SHP77 (cell line): ENCODE measurements at places on chromosomes 3 and 15.

- DNase-seq: no peak
Measured at GRCh38 chr3:175335229-175335628, 476.1 kb downstream of the NAALADL2 start.

DNA sequence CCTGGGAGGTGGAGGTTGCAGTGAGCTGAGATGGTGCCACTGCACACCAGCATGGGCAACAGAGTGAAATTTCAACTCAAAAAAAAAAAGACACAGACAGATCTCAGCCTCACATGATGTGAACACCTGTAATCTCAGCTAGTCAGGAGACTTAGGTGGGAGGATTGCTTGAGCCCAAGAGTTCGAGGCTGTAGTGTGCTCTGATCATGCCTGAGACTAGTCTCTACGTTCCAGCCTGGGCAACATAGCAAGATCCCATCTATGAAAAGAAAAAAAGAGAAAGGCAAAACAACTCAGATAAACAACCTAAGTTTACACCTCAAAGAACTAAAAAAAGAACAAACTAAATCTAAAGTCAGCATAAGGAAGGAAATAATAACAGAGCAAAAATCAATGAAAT, 11.0 kb downstream of the SCAPER start:
- no peak for DNase-seq

DNA sequence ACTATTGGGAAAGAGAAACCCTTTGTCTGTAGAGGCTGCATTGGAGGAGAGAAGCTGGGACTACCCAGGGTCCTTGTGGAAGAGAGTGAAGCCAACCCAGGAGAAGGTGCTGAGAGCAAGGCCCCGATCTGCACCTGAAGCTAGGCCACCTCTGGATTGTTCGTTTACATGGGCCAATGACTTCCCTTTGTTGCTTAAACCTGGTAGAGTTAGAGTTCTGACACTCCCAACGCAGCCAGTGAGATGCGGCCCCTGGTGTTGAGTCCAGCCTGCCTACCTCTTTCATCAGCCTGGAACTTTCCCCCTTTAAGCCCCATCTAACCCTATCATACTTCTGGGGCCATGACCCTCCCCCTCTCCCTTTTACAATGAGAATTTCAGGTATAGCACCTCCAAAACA, 30.8 kb downstream of the CCDC13 start:
- no peak for DNase-seq

- peak; percentile 21 for DNase-seq
Measured at GRCh38 chr3:73796382-73796781, 171.6 kb upstream of the PDZRN3 start.

GRCh38 chr3:76152028-76152427, 366.7 kb upstream of the ZNF717 start:
- DNase-seq: no peak

GRCh38 chr15:90358124-90359033, 6.3 kb downstream of the ZNF774 start:
- no peak for DNase-seq

DNA sequence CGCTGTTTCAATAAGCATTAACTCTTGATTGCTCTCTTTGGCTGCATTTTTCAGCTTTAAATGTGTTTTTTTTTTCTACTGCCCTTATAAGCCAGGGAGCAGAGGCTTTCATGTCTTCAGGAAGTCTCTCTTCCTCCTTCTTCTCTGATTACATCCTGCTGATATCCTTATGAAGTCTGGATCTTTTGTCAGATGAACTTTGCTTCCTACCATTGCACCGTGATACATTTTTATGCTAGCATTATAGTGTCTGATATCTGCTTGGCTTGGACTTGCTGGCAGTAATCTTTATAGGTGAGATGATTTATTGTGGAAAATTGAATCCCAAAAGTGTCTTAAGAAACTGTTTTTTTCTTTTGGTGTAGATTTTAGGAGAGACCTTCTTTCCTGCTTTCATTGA, 160.4 kb upstream of the CFAP20DC start:
- DNase-seq: no peak

- DNase-seq: no peak
Measured at GRCh38 chr3:111244760-111245159, 173.1 kb downstream of the NECTIN3 start.

GRCh38 chr15:67188551-67189218, 65.8 kb downstream of the AAGAB start:
- DNase-seq: no peak

- no peak for DNase-seq
Measured at GRCh38 chr3:43054754-43055153, 51.1 kb downstream of the POMGNT2 start.

DNA sequence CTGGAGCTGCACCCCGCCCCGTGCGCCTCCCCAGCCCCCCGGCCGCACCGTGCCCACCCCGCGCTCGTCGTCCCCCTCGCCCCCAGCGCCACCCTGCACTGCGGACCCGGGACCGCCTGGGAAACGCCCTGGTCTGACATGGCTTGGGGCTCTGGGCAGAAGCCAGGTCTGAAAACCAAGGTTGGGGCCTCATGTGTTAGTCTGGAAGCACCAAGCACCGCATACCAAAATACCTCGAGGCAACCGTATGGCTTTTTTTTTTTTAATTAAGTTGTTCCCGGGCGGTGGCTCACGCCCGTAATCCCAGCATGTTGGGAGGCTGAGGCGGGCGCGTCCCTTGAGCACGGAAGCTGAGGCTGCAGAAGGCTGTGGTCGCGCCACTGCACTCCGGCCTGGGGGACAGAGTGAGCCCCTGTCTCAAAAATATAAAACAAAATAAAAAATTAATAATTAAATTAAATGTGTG, 91.5 kb upstream of the CHD2 start:
- no peak for DNase-seq

DNA sequence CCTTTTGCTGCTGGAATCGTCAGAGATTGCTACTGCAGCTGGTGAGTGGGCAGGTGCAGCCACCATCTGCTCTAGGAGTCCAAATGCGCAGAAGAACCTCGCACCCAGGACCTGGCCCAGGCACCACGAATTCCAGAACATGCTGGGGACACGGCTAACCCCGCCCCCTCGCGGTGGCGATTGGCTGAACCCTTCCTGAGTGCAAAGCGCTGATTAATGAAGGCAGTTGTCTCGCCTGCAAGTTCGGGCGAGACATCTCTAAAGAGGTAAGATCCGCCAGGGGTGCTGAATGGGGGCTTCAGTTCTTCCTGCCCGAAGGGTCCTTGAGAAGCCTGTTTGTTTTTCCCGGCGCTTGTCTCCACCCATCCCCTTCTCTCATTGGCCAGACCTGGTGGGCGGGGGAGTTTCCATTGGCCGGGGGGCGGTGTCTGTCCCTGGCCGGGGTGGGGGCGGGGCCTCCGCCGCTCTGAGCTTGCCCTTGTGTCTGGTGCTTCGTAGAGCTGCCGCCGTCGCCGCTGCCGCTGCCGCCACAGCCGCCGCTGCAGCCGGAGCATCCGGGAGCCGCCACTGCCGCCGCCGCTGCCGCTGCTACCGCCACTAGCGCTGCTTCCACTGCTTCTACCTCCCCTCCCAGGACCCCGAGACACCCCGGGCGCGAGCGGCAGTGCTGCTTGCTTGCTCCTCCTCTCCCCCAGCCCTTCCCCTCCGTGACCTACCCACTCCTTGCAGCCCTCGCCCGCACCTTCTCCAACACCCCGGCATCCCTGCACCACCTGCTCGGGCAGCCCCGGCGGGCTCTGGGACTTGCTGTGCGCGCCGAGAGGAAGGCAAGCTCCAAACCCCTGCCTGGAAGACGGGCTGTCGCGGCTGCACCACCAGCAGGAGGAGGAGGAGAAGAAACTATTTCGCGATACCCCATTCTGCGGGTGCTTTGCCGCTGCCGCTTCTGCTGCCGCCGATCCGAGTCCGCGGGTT, at the start of gene CADM2:
TSS of gene CADM2 (plus strand) at position 495 of the 975 bp plus-strand sequence.
- peak; percentile 83 for DNase-seq

GRCh38 chr15:68749793-68750192, 70.9 kb downstream of the ANP32A start:
- DNase-seq: no peak

- no peak for DNase-seq
Measured at GRCh38 chr3:14210843-14211594, 32.4 kb downstream of the LSM3 start.

- DNase-seq: no peak
Measured at GRCh38 chr3:98791341-98792325, 28.5 kb downstream of the ST3GAL6 start.

GRCh38 chr15:65026756-65027155, 2.7 kb downstream of the MTFMT start:
- DNase-seq: no peak

GRCh38 chr3:71689291-71689690, 35.9 kb downstream of the EIF4E3 start:
- no peak for DNase-seq

GRCh38 chr3:184177331-184177731, 2.7 kb downstream of the AP2M1 start:
- DNase-seq: no peak

- no peak for DNase-seq
Measured at GRCh38 chr3:169980055-169980454, 13.4 kb downstream of the SEC62 start.

GRCh38 chr3:120049881-120050539, 44.2 kb downstream of the GSK3B start:
- DNase-seq: no peak

- DNase-seq: no peak
Measured at GRCh38 chr15:73930371-73930770, 4.1 kb downstream of the LOXL1 start.

DNA sequence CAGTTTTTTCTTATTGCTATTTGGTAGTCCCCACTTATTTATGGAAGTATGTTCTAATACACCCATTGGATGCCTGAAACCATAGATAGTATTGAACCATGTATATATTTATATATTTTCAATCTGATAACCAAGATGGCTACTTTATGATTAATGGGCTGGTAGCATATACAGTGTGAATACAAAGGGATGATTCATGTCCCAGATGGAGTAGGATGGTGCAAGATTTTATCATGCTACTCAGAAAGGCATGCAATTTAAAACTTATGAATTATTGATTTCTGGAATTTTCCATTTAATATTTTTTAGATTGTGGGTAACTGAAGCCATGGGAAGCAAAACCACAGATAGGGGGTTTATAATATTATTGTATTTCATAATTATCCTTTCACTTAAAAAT, 35.2 kb downstream of the AP4E1 start:
- no peak for DNase-seq

DNA sequence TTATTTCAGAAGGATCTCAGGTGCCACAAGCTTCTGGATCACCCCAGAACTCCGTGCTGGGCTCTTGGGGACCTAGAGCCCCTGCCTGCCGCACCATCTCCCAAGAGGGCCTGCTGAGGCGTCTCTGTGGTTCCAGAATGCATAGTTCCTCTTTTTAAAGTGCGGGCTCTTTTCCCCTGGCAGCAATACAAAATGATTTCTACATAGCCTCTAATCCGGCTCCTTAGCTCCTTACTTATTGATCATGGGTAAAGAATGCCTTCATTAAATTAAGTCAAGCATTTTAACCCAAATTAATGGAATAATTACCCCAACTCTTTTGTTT, 121.9 kb downstream of the ATP10A start:
- no peak for DNase-seq
